ENCODE measurements at places on chromosomes 2 and 18.

DNA sequence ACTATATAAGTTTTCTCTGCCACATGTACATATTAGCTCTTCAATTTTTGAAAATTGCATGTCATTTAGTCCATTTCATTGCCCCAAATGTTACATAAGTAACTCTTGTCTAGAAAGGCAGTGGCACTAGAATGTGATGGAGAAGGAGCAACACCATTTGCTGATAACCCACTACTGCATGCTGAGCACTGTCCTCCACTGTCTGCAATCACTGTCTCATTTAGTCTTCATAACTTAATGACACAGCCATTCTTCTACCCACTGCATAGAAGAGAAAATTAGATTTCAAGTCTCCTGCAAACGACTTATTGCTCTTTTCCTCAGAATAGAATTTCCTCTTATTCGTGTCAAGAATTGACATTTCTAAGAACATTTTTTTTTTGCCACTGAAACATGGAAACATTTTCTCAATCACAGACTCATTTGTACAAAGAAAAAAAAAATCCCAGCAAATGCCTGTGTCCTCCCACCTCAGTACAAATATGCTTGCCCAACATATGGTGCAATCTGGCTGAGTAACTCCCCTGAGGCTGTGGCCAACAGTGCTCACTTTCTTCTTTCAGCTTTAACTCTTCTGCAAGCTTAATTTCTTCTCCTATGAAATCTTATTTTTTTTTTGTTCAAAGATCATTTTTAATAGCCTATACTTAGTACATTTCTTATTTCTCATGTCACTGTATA lies 768.6 kb upstream of the HS6ST1 start:
- DNase-seq: no peak

DNA sequence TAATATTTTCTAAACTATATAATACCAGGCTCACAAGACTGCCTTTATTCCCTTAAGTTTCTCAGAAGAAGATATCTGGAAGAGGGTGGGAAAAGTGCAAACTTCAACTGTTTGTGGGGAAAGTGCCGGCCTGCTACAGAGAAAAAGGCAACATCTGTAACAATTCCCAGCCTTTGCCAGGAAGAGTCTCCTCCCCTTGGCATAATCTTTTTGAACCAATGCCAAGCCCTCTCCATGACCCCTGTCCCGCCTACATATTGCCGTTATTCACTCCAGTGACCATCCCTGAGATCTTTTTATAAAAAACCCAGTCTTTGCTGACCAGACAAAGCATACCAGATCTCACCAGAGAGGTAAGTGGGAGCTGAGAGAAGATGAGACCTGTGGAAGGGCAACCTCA lies at the start of gene REG3G:
REG3G (plus strand) TSS at position 282 of the 400 bp plus-strand sequence. CDS start 392 bp downstream, outside the sequence.
- DNase-seq: no peak

GRCh38 chr2:9092383-9093282 lies 89.1 kb upstream of the MBOAT2 start:
- DNase-seq: no peak

DNA sequence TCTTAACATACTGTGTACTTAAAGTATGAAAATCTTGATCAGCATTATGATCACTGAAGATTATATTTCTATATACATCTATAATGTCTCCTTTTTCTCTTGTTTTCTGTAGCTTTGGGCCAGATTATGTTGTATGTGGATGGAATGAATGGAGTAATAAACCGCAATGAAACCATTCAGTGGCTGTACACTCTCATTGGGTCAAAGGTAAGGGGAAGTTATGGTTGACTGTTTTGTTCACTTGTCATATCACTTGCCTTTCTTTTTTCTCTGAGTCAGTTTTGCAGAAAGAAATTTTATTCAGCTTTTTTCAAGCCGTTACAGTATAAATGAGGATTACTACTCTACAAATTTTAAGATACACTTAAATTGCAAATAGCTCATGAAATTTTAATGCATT lies 252.5 kb downstream of the TPGS2 start:
- DNase-seq: no peak

GRCh38 chr2:108588070-108588668 lies 53.9 kb downstream of the LIMS1 start:
- DNase-seq: no peak

- no peak for DNase-seq
These were observed 29.4 kb upstream of the RTTN start for GRCh38 chr18:70234667-70235459.

- no peak for DNase-seq
These were observed 105.4 kb upstream of the FAM117B start for GRCh38 chr2:202529389-202529788.

DNA sequence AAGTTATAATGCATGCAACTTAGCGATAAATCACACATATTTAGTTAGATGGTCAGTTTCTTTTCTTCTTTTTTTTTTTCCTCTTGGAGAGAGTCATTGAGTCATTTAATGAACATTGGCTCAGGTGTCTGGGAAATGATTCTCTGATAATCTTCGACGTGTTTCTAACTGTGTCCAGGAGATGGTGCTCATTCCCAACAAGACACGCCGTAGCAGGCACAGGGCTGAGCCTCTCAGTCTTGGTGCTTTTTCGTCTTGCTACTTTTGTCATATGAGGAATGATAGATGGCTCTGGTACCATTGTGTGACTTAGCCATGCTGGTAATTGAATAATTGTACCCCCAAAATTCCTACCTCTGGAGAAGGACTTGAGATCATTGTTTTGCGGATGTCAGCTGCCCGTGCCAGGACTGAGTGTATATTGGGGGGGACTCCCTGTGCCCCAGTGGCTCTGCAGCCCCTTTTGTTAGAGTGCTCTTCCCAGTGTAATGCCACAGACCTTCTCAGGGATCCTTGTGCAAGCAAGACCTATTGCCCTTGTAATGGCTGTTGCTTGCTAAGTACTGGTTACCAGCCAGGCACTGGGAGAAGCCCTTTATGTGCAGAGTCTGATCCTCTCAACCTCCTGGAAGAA lies 107.6 kb upstream of the CYRIA start:
- DNase-seq: no peak

DNA sequence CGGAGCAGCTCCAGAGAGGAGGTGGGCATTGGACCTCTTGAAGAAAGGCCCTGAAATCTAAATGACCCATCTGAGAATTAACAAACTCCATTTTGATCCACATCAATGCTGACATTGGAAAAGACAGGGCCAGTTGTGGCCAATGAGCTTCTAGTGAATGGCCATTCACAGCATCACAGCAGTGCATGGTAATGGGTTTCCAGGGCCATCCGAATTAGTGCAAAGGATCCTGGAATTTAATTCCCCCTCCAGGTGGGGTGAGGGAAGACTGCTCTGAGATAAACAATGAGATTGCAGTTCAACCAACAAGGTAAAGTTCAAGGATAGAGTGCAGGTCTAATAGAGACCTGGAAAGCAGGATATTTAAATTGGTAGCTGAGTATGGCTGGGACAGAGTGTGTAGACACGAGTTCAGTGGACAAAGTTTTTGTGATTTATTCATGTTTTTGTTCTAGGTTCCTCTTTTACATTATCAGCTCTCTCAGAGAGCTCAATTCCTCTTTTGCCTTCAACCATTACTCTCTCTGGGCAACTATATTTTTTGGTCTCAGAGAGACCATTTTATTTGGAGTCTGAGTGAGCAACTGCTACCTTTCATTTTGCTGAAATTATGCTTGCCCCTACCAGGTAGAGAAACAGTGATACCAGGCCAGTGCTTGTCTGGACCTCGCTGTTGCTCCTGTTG lies 5.0 kb downstream of the TACR1 start:
- DNase-seq: no peak

DNA sequence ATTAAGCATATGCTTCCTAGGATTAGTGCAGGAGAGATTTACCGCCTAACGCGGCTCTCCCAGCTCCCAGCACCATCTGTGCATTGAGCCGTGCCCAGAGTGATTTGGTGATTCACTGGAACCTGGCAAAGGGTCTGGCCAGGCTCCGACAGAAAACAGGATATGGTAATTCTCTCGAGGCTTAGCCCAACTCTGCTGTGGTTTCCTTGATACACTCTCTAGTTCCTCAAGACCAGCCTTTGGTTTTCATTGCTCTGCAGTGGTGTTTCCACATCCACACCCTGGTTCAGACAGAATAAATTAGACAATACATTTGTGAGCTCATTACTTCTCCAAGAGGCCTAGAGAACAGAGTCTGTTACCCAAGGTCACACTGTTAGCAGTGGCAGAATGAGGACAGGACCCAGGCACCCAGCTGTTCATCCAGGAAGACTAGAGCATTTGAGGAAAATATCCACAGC lies 23.0 kb upstream of the SMAD2 start:
- no peak for DNase-seq

DNA sequence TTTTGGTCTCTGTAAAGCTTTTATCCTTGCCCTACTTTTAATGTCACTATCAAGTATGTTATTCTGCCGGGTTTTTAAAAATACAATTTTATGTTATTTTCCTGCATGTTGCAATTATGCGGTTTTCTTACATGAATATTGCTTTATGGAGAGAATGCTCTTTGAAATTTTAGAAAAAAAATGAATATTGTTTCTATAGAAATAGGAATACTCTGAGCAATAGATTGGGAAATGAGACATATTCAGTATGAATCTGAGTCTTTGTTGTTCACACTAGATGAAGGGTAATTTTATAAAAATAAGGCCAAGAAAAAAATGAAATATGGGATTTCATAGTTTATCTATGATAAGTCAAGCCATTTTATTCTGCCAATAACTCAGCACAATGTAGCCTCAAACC lies 142.2 kb upstream of the DTNA start:
- no peak for DNase-seq

GRCh38 chr2:113877711-113878598 lies 11.9 kb upstream of the ACTR3 start:
- DNase-seq: no peak

DNA sequence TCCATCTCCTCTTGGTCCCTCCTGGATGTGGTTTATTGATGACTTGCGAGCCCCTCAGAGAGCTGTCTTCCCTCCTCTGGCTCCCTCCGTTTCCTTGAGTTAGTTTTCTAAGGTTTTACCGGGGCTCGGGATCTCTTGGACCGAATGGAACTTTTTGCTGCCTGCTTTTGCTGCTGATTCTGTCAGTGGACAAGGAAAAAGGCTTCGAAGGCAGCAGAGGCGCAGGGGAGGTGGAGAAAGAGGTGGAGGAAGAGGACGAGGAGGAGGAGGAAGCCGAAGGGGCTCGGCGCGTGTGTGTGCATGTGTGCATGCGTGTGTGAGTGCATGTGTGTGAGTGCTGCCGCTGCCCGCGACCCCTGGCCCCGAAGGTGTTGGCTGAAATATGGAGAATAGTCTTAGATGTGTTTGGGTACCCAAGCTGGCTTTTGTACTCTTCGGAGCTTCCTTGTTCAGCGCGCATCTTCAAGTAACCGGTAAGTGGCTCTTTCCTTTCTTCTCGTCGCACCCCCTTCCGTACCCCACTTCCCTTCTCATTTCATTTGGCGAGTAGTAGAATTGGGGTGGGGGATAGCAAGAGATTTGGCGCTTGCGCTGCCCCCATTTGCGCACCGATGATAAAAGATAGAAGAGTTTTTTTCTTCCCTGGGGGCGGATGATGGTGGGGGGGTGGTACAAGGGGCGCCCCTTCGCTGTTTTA lies 557 bp downstream of the DCC start:
- no peak for DNase-seq

- DNase-seq: no peak
These were observed 106.9 kb downstream of the CDK15 start for GRCh38 chr2:201913201-201913600.

GRCh38 chr2:226306969-226307368 lies 492.7 kb downstream of the IRS1 start:
- DNase-seq: no peak

GRCh38 chr2:183522489-183523266 lies 398.4 kb downstream of the NUP35 start:
- no peak for DNase-seq

Measured in stimulated activated CD4-positive, alpha-beta T cell treated with anti-CD3 and anti-CD28 coated beads, Interleukin-1b, Interleukin-23, amount 100 ng/mL, for 1 hour (primary cell).